Left cardiac atrium (tissue), 4 donors: ENCODE measurements at places on chromosomes 16 and 17.

DNA sequence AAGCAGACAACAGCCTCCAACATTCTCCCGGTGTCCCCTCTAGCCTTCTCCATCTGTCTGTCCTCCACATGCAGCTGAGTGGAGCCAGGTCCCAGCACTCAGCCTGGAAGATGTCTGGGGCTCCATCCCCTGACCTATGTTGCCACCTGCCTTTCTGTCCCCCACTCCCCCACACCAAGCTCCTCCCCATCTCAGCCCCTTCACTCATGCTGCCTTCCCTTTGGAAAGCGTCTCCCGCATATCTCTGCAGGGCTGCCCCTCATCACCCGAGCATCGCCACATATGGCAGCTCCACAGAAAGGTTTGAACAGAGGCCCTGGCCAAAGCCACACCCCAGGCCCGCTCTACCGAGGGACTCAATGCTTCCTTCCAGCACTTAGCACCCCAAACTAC, 24.2 kb downstream of the NSMCE1 start:
- no peak for DNase-seq

DNA sequence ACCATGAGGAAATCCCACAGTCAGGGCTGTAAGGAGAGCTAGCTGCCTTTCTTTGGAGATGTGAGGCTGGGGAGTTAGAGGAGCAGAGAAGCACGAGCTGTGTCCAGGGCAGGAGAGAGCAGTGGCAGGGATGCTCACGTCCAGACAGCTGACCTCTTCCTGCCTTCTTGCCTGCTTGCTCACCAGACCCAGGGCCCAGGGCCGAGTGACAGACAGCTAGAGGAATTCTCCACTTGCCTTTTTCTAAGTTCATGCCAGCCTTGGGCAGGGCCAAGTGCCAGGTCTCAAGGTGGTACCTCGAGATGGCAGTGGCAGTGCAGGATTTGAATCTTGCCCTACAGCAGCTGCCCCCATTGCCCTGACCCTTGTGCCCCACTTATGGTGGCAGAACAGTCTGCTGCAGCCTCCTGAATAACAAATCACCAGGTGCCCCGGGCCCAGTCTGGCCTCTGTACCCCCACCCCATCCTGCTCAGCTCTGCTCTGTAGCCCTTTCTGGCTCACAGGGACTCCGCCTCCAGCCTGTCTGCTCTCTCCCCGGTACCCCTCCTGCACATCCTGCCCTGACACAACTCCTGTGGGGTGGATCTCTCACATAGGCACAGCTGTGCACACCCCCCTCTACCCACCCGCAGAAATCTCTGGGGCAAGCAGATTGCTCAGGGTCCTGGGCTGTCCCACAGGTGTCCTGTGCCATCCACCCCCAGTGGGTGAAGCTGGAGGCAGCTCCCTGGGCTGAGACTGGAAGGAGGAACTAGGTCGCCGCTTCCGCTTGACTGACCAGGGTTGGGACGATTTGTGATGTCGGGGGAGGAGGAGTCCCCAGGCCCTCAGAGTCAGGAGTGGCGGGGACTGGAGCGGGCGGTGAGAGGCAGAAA, 25.9 kb downstream of the GRIN2C start:
- DNase-seq = no peak

- DNase-seq = no peak
These were observed 6.3 kb upstream of the TMEM114 start for GRCh38 chr16:8596581-8596980.

DNA sequence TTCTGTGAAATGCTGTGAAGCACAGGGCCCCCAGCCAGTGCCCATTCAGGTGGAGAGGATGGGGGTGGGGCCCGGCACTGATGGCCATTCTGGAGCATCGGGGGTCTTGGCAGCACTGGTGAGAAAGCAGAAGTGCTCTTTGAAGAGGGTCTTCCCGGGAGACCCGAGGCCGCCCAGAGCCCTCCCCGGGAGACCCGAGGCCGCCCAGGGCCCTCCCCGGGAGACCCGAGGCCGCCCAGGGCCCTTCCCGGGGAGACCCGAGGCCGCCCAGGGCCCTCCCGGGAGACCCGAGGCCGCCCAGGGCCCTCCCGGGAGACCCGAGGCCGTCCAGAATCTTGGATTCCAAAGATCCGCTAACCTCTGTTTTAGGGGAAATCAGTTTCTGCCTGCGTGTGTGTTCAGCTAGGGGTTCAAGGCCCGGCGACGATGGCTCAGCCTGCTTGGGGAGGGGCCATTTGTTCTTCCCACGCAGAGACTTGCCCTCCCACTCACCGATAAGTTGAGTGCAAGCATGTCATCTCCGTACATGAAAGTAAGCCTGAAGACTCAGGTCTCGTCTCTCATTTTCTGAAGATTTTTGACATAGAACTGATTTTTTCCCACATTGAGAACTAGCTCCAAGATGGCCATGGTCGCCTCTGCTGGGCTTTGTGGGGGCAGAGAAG, 35.2 kb upstream of the CAPN15 start:
- DNase-seq = no peak

GRCh38 chr17:72472106-72472505, 351.3 kb downstream of the SOX9 start:
- no peak for DNase-seq

- DNase-seq = peak; percentile 94
These were observed 756 bp downstream of the TAX1BP3 start for GRCh38 chr17:3667366-3668278.

DNA sequence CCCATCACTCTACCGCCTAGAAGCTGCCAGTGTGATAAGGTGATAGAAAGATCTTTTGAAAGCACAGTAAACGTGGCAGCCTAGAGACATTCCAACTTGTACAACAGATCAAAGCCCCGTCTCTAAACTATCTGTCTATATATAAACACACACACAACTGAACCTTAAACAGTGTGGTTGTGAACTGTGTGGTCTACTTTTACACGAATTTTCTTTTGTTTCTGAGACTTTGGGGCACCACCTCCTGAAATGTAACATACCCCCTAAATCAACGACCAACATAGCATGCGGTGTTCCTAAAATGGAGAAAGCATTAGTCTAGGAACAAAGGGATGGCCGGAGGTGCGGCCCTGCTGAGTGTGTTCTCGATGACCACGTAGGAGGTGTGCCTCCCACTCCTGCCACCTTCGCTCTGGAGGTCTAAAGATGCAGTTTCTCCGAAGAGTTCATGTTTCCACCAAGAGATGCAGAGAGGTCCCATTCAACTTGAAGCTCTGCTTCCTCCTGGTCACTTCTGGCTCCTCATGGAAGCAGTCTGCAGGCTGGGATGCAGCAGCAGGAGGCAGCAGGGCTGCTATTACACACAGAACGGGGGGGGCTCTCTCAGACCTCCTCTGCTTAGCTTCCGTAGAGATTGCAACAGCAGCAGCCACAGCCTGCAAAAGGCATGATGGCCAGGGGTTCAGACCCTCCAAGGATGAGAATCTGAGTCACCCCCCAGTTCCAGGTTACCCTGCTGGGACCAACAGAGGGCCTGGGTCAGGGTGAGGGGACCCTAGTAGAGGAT, 22.6 kb upstream of the USP10 start:
- no peak for DNase-seq
